GM12891 (cell line): ENCODE measurements at places on chromosomes 5 and 9.

GRCh38 chr9:114153761-114154599, 1.4 kb upstream of the COL27A1 start:
- no peak for DNase-seq

GRCh38 chr9:83027153-83027891, 35.6 kb downstream of the RASEF start:
- no peak for DNase-seq

- no peak for DNase-seq
Observed at GRCh38 chr5:149030392-149030791, 32.5 kb downstream of the SH3TC2 start.

DNA sequence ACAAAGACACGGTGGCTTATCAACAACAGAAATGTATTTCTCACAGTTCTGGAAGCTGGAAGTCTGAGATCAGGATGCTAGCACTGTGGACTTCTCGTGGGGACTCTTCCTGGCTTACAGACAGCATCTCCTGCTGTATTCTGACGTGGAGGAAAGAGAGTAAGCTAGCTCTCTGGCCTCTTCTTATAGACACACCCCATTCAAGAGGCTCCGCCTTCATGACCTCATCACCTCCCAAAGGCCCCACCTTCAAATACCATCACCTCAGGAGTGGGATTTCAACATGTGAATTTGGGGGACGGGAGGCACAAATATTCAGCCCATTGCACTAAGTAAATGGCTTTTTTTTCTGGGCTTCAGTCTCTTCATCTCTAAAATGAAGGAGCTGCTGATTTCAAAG, 27.6 kb downstream of the KCNMB1 start:
- no peak for DNase-seq

GRCh38 chr5:131450941-131451340, 184.1 kb downstream of the RAPGEF6 start:
- DNase-seq = no peak

GRCh38 chr5:151751091-151751490, 7.3 kb downstream of the ATOX1 start:
- DNase-seq = no peak

DNA sequence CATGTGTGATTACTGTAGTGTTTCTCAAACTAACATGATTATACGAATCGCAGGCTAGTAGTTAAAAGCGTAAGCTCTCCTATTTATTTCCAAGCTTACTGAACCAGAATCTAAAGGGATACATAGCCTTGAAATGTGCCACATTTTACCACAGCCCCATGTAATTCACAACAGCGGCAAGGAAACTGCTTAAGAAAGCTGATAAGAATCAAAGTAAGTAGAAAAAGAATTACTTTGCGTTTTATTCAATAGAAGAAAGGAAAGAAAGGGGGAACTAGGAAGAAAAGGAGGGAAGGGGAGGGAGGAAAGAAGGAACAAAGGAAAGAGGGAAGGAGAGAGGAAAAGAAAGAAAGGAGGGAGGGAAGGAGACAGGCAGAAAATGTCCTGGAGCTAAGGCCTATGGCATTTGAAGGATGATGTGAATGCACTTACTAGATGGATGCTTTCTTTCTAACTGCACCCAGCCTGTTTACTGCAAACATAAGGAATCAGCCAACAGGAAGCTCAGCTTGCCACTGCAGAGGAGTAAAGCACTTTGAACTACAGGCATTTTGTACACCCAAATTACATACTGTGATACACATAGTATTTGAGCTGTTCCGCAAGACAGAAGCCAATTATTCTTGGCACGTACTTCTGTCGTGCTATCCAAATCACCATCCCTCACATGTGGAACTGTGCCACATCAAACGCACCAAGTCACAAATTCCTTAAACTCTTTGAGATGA, 521.7 kb downstream of the RAB3C start:
- DNase-seq = no peak

GRCh38 chr9:68832101-68832500, 127.1 kb downstream of the PIP5K1B start:
- no peak for DNase-seq

DNA sequence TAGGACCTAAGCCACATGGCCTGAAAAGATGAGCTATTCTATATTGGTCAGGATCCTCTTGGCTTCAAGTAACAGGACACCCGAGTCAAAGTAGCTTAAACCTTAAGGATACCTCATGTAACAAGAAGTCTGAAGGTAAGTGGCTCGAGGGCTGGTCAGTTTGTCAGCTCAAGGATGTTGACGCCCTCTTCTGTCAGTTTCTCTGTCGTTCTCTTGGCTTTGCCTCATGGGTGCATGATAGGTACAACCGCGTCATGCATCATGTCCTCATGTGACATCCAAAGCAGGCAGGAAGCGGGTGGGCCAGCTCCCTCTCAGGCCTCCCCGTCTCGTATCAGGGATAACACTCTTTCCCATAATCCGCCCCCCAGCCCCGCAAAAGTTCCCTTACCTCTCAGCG, 22.1 kb upstream of the TCERG1 start:
- no peak for DNase-seq

GRCh38 chr5:83662558-83662957, 58.1 kb downstream of the HAPLN1 start:
- no peak for DNase-seq

DNA sequence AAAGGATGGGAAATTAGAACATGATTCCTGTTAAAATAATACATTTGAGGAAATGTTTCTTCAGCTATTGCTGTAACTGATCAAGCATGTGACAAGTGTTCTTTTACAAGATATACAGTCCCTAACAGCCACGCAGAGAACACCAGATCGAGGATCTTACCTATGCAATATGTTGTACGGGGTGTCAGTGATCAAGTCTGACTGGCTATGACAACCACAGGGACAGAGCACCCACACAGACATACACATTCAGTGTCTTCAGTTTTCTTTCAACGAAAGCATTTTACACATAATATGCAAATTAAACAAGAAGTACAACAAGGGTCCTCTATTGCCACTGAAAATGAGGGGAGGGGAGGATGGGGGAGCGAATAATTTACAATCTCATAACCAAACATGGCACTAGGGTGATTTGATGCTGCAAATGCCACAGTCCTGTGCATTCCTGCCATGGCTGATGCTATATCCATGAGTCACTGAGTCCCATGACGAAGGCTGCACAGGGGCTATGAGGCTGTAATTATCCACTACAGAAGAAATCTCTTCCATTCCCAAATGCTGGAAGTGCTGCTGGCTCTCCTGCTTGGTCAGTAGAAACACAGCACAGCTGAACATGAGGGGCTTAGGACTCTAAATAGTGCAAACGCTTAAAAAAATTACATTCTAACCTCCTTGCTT, 118.2 kb downstream of the KLHL3 start:
- DNase-seq = no peak

GRCh38 chr5:107468276-107468675, 202.5 kb downstream of the EFNA5 start:
- DNase-seq = no peak

DNA sequence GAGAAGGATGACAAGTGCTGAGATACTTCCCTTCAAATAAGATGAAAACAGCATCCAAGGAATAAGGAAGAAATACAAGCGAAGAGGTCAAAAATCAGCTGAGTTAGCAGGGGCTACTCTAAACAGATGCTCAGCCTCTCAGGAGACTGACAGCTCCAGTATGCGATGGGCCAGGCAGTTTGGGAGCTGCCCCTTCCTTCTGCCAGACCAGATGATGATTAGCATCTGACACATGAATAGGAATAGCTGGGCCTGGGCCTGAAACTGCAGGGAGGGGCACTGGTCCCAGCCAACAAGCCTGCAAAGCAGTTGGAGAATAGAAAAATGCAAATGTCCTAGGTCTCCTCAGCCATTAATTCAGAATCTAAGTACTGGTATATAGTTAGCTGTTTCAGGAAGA, 13.1 kb upstream of the MAP3K1 start:
- no peak for DNase-seq

DNA sequence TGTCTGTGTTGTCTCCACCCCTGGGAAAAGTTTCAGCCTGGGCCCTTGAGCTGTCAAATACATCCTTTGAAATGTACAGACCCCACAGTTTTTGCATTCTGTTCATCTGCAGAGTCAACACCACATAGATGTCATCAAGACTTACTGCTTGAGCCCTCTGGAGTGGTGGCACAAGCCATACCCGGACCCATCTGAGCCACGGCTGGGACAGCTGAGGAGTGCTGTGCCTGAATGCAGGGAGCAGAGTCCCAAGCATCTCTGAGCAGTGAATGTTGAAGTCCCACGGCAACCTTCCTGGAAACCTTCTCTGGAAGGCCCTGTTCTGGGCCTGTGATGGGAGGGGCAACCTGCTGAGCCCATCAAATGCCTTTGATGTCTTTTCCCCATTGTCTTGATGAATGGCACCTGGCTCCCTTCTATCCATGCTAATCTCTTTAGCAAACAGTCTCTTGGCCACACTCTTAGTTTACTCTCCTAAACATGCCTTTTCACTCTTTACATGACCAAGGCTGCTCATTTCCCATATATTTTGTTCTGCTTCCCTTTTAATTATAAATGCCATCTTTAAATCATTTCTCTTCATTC, 92.5 kb downstream of the ATPSCKMT start:
- DNase-seq = no peak

DNA sequence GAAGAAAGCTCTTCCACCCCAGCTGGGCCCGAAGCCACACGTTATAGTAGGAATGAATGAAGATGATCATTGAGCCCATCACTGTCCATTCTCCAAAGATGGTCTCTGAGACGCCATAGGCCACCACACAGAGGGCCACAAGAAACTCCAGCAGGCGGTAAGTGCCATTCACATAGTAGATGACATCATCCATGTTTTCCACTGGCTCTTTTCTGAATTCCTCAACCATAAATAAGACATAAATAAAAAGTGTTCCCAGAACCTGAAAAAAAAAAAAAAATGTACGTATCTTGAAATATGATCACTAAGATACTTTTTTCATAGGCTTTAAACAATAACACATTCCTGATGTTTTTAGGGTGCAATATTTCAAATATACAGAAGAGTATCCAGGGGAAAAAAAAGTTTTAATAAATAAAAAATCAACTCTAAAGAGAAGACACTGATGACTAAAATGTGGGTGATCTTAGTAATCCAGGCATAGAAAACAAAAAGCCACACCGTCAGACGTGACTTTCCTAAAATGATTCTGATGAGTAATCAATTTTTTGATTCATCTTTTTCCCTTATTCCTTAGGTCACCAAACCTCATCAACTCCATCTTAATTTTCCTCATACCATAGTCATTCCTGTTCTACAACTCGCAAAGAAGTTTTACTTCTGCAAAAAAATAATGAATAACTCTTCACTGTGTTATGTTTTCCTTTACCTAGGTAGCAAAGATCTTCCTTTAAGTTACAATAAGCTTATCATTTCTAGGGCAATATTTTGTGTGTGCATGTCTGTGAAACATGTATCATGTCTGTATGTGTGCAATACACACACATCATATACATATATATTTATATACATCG, 47.8 kb downstream of the RNF145 start:
- no peak for DNase-seq

DNA sequence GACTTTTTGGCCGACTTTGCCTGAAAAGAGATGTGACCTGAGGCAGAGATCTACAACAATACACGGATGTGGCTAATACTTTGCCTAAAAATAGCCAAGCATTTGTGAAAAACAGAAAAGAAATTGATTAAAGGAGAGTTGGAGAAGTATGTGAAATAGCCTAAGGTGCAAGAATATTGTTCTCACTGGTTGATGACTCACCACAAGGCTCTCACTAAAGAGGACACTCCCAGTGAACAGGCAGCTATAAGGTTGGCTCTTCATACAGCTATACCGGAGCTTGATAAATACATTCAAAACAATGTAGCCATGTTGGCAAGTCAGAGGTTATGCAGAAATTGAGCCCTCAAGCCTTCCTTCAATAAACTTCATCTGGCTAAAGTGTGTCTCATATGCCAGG, 317.2 kb upstream of the GRAMD2B start:
- no peak for DNase-seq

DNA sequence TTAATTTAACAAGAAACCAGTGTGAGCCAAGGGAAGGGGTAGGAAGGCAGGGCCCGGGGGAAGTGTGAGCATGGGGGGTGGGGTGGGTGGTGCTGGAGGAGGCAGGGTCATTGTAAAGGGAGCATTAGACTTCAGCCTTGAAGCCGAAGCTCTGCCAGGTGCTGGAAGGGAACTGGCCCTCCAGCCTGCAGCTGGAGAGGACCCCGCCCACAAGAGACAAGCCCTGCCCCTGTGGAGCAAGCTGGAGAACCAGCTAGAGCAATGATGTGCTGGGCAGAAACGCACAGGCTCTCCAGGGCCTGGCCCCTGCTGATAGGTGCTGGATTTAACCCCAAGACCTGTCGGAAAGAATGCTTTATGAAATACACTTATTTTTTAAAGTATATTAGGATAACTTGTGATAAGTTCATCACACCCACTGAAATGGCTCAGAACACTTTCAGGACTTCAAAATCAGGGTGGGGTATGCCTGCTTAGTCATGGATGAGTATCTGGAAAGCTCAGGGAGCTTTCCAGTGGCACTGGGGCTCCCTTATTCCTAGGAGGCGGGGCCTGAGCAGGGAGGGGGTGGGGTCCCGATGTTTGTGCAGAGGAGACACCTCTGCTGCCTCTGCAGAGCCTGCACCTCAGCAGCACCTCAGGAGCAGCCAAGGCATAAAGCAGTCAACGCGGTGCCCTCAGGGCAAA, 27.1 kb downstream of the UBE2QL1 start:
- no peak for DNase-seq

DNA sequence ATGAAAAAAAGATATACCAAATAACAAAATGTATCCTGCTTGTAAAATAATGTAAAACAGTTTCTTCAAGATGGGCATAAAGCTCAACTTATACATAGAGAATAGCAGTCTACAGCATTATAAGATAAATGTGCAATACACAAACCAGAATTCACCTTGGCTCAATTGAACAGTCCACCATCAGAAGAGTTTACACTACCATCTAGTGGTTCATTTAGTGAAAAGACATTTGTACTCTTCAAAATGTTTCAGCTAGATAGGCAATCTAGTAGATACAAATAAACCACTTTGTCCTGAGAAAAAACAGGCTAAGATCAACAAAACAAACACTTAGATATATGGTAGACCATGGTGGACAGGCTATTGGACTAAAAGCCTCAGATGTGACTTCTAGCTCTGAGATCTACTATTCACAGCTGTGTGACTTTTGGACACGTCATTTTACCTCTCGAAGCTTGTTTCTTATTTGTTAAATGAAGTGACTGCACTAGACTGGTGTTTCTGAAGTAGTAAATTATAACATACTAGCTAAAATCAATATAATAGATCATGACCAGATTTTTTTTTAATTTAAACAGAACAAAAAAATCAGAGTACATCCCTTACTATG, 22.1 kb upstream of the TPD52L3 start:
- no peak for DNase-seq
